ENCODE measurements at places on chromosomes 5 and 9.

DNA sequence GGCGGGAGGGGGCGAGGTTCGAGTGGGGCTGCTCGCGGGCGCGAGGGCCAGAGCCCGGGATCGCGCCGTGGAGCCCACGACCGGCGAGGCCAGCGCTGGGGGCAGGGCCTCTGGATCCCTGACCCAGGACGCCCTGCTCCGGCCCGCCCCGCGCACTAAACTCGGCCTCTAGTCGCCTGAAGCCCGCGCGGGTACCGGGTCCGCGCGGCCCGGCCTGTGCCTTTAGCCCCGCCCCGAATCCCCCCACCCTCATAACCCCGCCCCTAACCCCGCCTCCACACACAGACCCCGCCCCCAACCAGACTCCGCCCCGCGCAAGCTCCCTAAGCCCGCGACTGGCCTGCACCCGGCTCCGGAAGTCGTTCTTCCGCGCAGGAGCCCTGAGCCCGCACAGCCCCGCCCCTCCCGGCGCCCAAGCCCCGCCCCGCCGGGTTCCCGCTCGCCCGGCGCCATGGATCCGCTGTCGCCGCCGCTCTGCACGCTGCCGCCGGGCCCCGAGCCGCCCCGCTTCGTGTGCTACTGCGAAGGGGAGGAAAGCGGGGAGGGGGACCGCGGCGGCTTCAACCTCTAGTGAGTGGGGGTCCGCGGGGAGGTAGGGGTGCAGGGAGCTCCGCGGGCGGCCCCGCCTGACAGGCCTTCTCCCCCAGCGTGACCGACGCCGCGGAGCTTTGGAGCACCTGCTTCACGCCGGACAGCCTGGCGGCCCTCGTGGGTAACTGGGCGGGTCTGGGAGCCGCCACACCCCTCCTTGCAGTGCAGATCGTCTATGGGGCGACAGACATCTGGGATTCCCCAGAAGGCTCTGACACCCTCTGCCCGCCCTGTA, at the start of gene PAXX:
TSS of gene PAXX (plus strand) at position 430 of the 826 bp plus-strand sequence. CDS start at position 452, 22 bp downstream.
- peak; percentile 98 for DNase-seq

- no peak for DNase-seq
Measured at GRCh38 chr9:129094387-129095169, 13.7 kb downstream of the DOLPP1 start.

DNA sequence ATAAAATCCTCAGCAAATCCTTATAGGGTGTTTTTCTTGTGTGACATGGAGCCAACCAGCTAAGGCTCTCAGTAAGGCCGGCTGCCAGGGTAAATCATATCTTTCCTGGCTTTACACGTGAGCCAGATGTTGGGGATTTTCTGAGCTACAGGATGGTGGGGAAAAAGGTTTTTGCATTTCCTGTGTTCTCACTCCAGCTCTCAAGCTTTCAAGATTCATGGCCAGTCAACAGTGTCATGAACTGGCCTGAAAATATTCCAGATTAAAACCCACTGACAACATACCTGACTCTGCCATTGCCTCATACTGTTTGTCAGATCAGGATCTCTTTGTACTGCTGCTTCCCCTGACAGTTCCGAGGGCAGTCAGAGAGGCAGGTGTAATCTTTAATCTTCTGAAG, 306.9 kb downstream of the GLIS3 start:
- no peak for DNase-seq

DNA sequence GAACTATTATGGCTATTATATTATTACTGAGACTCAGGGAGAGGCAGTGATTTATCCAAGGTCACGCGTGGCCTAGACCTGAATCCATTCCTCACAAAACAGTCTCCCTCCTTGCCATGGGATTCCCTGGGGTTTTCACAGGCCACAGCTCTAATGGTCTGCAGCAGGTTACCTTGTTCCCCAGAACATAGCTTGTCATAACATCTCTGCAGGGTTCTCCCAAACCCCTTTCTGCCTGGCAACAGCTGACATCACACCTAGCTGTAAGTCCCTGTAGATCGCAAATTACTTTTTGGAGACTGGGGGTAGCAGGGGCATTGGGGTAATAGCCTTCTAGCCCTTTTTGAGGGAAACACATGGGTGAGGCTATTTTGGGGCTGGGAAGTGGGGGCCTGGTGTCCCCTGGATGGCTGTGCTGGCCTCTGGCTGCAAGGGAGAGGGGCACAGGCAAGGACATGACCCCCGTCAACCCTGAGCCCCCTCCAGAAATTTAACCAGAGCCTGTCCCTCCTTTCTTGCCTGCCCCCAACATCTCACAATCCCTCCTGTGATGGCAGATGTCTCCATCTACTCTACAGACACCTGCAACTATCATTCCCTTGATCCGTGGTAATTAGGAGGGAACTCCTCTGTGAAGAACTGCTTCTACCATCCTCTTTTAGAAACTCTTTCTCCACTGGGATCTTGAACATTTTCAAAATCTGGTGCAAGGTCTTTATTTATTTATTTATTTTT, 1.3 kb downstream of the CD74 start:
- no peak for DNase-seq

DNA sequence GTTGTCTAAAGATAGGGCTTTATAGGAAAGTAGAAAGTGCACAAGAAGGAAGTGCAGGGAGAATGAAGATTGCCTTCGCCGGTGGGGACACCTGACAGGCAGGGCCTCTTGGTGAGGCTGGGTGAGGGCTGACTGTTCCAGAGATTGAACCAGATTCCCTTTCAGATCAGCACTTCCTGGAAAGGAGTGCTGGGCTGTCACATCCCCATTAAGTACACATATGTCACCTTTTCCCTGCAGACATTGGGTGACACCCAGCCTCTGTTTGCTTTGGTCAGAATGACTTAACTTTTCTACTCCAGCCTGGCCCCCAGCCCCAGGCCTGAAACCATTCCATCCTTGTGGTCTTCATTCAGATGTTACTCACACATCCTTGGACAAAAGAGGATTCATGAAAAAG, 7.4 kb upstream of the SHROOM1 start:
- DNase-seq, result peak; percentile 72

GRCh38 chr9:128341435-128341849, 1.1 kb downstream of the SLC27A4 start:
- DNase-seq, result no peak

- DNase-seq, result no peak
Measured at GRCh38 chr9:113949571-113950078, 73.5 kb downstream of the ZNF618 start.

GRCh38 chr5:128341056-128341455, 197.0 kb downstream of the FBN2 start:
- no peak for DNase-seq

- no peak for DNase-seq
Measured at GRCh38 chr5:51997949-51998348, 614.7 kb downstream of the ISL1 start.

DNA sequence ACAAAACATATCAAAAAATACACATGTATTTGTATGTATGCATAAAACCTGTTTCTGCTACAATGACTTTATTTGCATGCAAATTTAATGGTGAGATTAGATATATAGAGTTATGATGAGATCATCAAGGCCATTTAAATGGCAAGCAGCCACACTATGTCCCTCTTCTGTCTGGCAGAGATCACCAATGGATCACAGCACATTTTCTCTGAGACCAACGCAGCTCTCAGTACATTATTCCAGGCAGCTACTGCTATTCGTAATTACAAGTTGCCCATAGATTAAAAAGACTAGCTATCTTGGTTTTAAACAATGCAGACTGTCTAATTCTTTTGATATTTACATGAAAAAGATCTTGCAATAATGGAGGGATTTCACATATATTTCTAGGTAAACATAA, 629.5 kb downstream of the PDE4D start:
- DNase-seq, result no peak

DNA sequence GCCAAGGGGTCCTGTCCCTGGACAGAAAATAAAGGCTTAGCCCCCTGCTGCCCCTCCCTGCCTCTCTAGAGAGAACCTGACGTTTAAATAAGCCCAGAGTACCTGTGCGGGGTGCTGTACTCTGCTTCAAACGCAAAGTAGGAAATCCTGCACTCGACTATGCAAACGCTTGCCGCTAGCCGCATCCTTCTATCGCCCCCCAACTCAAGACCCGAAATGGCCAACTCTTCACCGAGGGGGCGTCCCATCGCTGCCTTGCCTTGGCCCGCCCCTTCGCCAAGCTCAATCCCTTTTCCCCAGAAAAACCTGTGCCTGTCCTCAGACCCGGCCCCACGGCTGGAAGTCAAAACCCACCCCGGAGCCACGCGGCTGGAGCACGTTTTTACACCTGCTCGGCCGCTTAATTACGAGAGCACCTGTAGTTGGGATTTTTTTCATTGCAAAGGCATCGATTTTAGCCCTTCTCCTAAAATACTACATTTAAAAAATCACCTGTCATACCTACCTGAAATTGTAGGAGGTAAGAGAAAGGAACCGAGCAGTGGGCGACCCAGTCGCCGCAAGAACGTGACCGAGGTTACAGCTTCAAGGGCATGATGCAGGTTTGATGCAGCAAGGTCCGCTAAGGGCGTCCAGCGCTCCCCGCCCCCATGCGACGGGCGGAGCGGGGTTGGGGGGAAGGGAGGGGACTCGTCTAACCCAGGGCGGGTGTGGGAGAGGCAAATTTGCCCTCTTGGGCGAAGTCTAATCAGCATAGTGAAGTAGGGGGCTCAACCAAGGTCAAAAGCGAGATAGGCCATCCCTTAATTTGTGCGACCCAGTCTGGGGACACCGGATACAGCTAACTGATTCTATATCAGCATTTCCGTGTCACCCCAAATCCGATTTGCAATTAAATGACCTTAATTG, 3.5 kb downstream of the ELAVL2 start:
- no peak for DNase-seq

GRCh38 chr5:32066448-32066847, 107.7 kb downstream of the GOLPH3 start:
- DNase-seq, result no peak

DNA sequence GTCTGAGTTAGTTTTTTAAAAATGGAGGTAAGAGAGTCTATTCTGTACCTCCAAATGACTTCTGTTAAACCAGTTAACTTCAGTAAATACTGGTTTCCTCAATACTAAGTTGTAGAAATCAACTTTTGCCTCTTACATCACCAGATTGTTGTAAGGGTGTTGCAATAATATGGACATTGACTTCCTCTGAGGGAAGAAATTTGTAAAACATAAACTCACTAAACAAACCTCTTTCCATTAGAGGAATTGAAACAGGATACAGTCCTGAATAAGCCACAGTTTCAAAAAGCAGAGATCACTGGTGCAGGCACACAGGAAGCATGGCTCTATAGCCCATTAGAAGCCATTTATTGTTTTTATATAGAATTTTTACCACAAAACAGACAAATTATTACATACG, 32.7 kb upstream of the SLCO6A1 start:
- DNase-seq, result no peak

- no peak for DNase-seq
Measured at GRCh38 chr5:25448646-25449045, 803.9 kb upstream of the CDH10 start.

DNA sequence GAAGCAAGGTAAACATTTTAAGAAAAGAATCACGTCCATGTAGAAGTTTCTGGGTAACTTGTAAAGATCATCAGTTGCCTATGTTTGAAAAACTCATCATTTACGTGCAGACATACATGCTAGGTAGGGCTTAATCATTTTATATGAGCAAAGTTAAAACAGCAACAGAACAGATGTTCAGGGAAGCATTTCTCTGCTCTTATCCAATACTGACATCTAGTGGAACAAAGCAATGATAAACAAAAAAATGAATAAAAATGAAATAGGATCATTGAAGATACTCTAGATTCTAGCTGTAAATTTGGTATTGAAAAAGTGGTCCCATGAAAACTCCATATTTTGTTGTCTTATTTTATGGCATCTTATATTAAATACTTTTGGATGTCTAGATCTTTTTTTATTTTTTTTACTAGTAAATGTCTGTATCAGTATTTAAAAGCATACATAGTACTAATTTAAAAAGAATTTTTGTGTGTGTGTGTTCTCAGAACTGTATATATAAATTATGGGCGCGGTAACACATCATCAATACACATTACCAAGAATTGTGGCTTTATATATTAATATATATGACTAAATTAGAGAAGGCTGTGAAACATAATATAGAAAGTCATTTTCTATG, 1050.2 kb downstream of the CDH12 start:
- no peak for DNase-seq

DNA sequence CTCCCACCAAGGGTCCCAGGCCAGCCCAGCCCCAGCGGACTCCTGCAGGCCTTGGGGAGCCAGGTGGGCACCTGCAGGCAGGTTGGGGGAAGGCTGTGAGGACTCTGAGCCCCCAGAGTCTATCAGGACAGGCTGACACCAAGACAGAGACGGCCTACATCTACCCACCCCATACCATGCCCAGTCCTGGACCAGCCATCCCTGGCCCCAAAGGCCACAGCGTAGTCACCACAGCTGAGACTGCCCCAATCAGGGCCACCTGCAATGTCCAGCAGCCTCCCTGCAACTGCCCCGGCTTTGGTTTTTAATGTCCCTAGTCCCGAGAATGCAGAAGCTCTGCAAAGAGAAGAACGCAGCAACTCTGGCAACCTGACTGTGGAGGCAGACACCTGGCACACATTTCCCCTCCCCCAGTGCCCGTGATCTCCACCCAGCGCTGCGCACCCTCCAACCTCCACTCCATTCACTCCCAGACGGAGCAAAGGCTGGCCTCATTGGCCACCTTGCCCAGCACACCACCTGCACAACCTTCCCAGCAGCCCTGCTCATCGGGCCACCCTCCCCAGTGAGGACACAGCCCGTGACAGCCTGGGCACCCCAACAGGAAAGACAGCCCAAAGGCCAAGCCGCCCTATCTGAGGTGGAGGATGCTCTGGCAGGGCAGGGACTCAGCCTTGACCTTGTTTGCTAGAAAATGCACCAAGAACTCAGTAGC, 14.9 kb downstream of the ADAMTS2 start:
- DNase-seq, result no peak

GRCh38 chr5:7584749-7585148, 188.8 kb downstream of the ADCY2 start:
- DNase-seq, result no peak

- DNase-seq, result no peak
Measured at GRCh38 chr5:29794141-29794787, 1399.2 kb upstream of the CDH6 start.

GRCh38 chr9:109517901-109518377, 19.8 kb upstream of the PTPN3 start:
- DNase-seq, result no peak

DNA sequence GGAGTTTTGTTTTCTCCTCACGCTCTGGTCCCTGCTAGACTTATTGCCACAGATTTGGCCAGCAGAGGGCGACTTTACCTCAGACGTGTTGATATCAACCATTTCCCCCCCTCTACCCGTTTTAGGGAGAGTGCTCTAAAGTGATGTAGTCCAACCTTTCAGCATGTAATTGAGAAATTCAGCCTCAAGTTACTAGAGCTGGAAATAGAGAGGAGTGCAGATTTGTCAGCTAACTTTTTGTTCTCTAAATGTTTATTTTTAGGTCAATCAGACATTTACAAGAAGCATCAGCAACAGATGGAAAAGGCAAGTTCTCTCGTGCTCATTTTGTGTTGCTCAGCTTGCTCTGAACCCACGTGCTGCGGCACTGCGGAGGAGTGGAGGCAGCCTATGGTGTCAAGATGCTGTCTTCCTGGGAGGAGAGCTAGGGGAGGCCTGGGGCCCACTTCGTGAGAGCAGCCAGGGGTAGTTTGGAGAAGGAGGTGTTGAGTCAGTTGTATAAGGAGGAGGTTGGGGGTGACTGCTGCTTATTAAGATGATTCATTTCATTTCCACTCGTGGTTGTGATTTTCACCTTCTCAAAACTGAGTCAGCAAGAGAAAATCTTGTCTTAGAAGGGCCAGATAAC, 53.6 kb downstream of the GPR107 start:
- DNase-seq, result no peak
